Right ventricle myocardium inferior (tissue), 1 donor: ENCODE measurements at places on chromosomes 7 and 10. TPM values are rescaled to one million over a fixed set of nuclear protein-coding genes. Genes with fewer than 3 reads are reported as not detected.

GRCh38 chr10:58796242-58796641 is 283.6 kb downstream of the BICC1 start:
- no peak for DNase-seq

DNA sequence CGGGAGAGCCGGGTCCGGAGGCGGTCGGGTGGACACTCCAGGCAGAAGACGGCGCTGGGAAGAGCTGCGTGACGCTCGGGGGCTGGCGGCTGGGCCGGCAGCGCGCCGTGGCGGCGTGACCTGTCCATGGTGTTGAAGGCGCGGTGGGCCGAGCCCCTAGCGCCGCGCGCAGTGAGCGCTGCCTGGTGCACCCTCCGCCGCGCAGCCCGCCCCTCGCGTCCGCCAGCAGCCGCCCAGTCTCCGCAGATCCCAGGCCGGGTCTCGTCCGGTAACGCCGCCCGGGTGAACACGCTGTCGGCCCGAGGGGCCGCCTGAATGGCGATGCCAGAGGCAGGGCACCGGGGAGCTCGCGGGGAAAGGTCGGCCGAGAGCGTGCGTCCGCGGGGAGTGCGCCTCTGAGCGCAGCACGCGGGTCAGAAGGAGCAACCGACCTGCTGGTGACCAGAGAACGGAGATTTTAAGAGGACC is 657 bp upstream of the TMEM178B start:
- DNase-seq, result no peak

NXPH1 gene
- total RNA-seq, result not detected

DNA sequence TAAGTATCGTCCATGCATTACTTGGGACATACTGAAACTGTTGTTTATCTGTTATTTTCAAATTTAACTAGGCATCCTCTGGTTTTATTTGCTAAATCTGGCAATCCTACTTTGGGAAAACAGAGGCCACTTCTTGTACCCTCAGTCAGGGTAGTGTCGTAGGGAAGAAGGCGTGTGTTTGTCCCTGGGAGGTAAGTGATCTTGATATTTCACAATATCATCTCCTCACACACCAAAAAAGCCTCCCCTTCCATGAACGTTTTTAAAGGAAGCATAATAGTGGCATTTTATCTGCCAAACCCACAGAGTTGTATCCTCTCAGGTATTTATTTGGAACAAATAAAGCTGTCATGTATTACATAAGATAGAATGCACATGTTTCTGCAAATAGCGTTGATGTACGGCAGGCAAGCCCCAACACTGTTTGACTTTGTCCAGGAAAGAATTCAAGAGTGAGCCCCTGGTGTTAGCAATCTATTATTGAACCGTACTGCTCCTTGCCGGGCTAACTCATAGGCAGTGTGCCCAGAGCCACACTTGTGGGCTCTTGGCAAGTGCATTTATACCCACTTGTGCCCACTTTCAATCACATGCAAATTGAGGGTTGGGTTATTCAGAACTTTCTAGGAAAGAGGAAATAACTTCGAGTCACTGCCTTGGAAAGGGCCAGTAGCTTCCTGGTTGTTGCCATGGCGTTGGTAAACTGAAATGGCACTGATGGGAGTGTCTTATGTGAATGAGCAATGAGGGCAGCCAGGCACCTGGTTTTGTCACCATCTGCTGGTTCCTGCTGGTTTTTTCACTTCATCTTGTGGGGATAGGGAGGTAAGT is 266.0 kb downstream of the USP6NL start:
- DNase-seq, result no peak

GRCh38 chr10:44471410-44471809 is 86.5 kb upstream of the CXCL12 start:
- no peak for DNase-seq

LRRTM3 gene
- not detected for total RNA-seq

TUBAL3 gene
- total RNA-seq, result not detected

GRCh38 chr10:119352042-119352441 is 144.7 kb downstream of the GRK5 start:
- no peak for DNase-seq

HDAC9 gene
- total RNA-seq, result 25.3 TPM

SLC16A12 gene
- total RNA-seq, result 1.1 TPM

MGAM2 gene
- 0.11 TPM for total RNA-seq

PTPN20 gene
- total RNA-seq, result 14.3 TPM

GRCh38 chr7:30988351-30989005 is 24.7 kb downstream of the GHRHR start:
- peak; percentile 76 for DNase-seq

DNA sequence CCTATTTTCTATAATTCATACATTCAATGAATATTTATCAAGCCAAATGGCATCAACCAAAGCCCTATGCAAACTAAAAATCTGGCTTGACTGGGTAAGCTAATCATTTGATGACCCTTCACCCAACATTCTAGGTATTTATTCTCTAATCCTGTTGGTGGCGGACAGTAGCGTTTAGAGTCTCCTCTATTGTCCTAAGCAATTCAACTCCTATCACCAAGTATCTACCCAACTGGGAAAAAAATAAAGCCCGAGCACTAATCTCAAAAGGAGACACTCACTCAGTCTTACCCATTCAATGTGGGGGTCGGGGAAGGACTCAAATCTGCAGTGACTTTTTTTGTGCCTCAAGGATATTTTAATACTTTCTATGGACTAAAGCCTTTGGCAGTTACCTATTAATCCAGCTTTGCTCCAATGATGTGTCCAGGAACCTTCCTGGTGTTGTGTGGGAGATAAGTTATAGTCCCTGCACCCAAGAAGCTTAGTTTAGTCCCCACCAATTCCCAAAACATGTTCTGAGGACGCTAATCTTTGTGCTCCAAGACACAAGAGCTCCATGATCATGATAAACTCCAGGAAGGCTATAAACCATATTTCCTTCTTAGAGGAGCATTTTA is 30.6 kb downstream of the DNMBP start:
- no peak for DNase-seq

SAP25 gene
- total RNA-seq, result 0.84 TPM

CYP26C1 gene
- 0.05 TPM for total RNA-seq

DNA sequence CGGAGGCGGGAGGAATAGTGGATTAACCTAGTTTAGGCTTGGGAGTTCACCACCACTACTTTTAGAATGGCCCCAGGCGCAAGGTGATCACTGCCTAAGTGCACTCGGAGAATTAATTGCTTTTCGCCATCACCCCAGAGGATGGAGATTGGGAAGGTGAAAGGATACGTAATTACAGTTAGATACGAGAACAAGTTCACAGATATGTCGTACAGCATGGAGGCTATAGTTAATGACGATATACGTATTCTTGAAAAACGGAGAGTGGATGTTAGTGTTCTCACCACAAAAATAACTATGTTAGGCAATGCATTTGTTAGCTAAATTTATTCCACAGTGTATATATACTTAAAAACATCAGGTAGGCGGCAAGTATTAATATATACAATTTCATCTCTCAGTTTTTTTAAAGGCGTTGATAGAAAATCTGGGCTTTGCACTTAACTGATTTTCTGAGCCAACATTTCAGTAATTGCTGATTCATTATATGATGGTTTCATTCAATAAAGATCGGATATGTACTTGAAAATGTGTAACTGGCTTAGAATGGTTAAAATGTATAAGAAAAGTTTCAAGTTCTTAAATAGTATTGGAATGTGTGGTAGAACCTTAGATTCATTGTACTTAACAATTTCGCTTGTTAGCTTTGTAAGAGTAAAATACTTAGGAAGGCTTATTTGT is 683 bp downstream of the CDC123 start:
- DNase-seq, result no peak

SPAM1 gene
- not detected for total RNA-seq

DNA sequence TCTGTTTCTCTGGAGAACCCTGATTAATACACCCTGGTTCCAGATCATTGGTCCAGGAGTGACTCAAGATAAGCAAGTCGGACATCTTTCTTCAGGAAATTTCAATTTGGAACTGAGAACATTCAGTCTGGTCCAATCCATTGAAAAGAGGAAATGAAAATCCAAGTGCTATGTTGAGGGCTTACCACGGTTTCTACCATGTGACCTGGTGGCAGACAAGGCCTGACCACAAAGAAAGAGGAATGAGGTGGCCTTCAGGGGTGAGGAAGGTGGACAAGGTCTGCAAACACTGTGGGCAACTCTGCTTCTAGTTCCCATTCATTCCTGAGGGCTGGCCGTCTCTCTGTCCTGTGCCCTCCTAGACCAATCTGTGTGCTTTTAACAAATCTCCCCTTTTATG is 149.2 kb upstream of the GHITM start:
- DNase-seq, result no peak

DNA sequence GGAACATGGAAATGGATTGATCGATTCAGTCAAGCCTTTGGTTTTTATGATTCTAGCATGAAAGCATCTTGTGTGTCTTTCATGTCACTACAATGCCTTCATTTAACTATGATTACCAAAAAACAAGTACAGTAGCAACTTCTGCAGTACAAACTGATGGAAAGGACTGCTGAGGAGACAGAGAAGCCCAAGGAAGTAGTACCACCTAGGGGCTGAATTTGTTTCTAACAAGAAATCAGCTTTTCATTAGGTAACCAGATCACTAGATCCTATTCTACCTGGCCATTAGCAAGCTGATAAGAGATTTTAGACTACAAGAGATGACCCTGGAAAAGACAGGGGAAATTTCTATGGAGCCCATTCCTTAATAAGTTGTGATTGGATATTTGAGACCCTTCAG is 3.2 kb upstream of the IFIT1 start:
- no peak for DNase-seq

DNA sequence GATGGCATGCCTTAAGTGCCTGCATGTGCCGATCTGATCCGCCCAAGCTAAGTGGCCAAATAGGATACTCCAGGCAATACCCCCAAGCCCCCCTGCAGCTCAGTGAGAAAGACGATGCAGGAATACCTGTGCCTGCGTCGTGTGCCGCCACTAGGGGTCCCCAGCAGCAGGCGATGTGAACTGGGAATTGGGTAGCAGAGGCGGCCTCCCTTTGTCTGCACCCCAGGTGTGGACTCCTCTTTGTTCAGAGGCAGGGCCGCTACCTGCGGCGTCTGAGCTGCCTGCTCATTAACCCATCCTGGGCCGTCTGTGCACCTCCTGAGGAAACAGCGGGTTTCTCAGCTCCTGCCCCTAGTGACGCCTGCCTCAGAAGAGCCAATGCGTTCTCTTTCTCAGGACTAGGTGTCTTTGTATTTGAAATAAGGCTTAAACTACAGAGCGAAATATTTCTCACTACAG is 4.8 kb upstream of the CHN2 start:
- peak; percentile 83 for DNase-seq

- DNase-seq, result peak; percentile 11
These were observed 634 bp upstream of the HOXA7 start for GRCh38 chr7:27156916-27157701.

ZNF783 gene
- total RNA-seq, result 4.3 TPM

PNLIPRP2 gene
- total RNA-seq, result not detected

DNA sequence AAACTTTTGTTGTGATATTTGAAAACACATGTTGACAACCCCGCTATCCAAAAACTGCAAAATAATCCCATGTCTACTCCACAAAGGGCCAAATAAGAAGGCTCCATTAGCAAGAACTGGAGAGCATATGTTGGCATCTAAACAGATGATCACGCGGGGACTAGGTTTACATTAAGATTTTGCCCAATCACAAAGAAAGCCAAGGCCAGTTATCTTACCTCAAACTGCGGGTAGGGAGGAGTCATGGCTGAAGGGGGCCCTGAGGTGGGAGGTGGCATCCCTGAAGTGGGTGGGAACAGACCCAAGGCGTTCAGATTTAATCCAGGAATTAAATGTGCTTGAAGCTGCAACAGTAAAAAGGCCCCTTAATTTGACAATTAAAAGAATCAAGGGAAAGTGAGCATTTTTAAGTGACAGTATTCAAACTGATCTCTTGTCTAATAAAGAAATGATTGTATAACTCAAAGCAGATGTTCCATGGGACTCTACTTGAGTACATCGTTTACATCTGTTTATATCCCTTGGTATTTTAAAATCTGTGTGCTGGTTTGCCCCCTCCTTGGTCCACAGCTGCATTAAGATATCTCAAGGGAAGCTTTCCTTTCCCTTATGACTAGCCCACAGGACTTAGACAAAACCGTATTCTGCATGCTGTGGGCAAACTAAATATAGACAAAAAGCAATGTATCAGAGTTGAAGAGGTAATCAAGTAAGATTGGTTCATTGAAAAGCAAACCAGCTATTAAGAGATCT is 42.9 kb downstream of the MALSU1 start:
- DNase-seq, result no peak

DNA sequence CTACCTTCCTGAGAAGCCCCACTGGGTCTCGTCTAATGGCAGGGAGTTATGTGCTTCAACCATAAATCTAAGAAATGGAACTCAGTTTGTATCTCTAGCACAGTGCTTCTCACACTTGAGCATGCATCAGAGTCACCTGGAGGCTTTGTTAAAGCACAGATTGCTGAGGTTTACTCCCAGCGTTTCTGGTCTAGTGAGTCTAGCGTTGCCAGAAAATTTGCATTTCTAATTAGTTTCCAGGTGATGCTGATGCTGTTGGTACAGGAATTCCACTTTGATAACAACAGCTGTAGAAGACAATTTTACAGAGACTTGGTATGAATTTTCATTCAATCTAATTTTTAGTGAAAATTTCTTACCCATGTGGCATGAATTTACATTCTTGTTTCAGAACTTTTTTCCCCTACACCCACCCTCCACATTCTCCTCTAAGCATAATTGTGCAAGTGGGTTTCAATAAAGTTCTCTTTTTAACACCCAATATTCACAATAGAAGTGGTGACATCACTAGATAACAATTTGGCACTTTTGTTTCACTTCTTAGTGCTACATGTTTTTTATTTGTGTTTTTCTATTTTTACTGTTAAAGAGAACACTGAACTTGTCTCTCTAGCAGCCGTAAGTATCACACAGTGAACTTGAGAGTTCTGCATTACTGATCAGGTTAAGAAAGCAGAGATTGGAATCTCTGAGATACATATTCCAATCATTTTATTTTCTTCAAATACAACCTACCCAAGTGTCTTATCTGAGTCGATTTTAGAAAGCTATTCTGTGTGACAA is 48.4 kb upstream of the BET1 start:
- DNase-seq, result no peak

DNA sequence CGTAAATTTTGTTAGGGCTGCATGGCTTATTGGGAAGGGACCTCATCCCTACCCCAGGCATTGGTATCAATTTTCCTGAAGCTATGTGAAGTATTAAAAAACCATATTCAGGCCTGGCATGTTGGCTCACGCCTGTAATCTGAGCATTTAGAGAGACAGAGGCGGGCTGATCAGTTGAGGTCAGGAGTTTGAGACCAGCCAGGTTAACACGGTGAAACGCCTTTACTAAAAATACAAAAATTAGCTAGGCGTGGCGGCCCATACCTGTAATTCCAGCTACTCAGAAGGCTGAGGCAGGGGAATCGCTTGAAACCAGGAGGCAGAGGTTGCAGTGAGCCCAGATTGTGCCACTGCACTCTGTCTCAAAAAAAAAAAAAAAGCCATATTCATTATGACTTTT is 7.1 kb downstream of the TASOR2 start:
- no peak for DNase-seq

DNA sequence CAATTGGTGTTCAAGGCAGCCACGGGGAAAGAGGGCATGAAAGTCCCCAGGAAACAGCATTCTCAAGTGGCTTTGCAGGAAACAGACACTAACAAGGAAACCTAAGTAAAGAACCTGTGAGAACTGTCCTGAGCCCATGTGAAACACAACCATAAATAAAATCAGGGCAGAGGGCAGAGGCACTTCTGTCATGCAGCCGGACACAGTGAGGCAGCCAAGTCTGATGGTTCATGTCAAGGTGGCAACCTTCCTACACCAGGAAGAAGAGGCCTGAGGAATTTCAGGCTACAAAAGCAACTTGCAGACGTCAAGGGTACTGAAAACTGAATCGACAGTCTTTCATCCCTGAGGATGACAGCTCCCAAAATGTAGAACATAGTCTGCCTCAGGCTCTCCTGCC is 458.2 kb upstream of the NPVF start:
- no peak for DNase-seq

- no peak for DNase-seq
These were observed 222.9 kb upstream of the KMT2E start for GRCh38 chr7:104791080-104791479.

FRAT2 gene
- 9.1 TPM for total RNA-seq

ANKRD30A gene
- total RNA-seq, result not detected
